H1 (cell line): ENCODE measurements at places on chromosomes 3 and 15. TPM values are rescaled to one million over a fixed set of nuclear protein-coding genes. Genes with fewer than 3 reads are reported as not detected.

GRCh38 chr3:135895106-135895733 is 70.3 kb upstream of the PPP2R3A start:
- peak; percentile 58 for DNase-seq

GRCh38 chr3:66642484-66642883 is 141.7 kb upstream of the LRIG1 start:
- DNase-seq = no peak

The IMPDH2 gene
- total RNA-seq = 409 and 419 TPM in 2 replicates

DNA sequence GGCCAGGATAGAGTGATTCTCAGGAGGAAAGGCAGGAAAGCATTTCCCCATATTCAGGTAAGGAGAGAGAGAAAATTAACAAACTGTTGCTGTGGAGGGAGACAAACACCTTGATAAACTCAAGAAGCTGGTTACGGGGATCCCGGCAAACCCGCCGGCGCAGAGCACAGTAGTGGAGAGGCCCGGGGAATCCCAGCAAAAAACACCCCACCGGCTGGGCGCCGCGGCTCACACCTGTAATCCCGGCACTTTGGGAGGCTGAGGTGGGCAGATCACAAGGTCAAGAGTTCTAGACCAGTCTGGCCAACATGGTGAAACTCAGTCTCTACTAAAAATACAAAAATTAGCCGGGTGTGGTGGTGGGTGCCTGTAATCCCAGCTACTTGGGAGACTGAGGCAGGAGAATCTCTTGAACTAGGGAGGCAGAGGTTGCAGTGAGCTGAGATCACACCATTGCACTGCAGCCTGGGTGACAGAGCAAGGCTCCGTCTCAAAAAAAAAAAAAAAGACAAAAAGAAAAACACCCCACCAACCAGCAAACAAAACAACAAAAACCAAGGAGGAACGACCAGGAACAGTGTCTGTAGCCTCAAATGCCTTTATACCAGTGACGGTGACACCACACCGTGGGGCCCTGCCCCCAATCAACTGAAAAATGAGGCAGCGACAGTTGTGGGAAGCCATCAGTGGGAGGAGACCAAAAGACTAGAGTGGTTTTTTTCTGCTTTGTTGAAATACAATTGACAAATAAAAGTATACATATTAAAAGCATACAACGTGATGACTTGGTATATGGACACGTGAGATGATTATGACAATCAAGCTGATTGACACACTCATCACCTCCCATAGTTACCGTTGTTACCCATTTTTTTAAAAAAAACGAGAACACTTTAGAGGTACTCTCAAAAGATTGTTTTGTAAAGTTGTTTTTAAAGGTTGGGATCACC is 40.2 kb upstream of the IDH2 start:
- DNase-seq = no peak

DNA sequence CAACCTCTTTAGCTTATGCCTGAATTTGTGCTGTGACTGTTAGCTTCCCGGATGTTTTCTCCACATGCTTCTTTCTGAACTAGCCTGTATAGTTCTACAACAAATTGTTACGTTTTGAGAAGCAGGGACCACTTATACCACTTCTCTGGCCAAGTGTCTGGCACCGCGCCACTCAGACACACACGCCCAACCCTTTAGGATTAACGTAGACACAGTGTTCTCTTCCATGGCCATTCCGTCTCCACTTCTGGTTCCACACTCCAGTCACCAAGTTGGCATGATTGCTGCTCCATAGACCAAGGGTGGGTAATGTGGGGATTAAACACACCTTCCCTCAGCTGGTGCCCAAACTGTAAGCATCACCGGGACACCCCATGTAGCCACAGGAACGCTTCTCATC is 755 bp upstream of the TMEM108 start:
- DNase-seq = no peak

GRCh38 chr3:89795506-89795905 is 688.1 kb downstream of the EPHA3 start:
- DNase-seq = no peak
